ENCODE measurements at places on chromosomes 5 and 9. TPM values are rescaled to one million over a fixed set of nuclear protein-coding genes. Genes with fewer than 3 reads are reported as not detected.

Gene FRMPD1
- polyA plus RNA-seq: 0.68 TPM

Gene PCDHB13
- polyA plus RNA-seq: 0.26 TPM

Gene BHMT2
- polyA plus RNA-seq: 1.9 TPM

Gene NEUROG1
- polyA plus RNA-seq: not detected

Gene FBXL7
- 1.9 TPM for polyA plus RNA-seq

Gene CMYA5
- polyA plus RNA-seq: 1,216 TPM

Gene KCNIP1
- polyA plus RNA-seq: not detected

Gene FOXB2
- not detected for polyA plus RNA-seq

Gene COL15A1
- 2.9 TPM for polyA plus RNA-seq

Gene NR5A1
- polyA plus RNA-seq: 0.04 TPM

Gene CDH10
- polyA plus RNA-seq: not detected

Gene PAPPA
- 0.07 TPM for polyA plus RNA-seq

Gene SIL1
- polyA plus RNA-seq: 47.8 TPM

Gene VCAN
- 2.8 TPM for polyA plus RNA-seq

Gene PCDHGB5
- 0.61 TPM for polyA plus RNA-seq

Gene SLC36A2
- polyA plus RNA-seq: 8.6 TPM

Gene IFNA21
- polyA plus RNA-seq: not detected

Gene PCDHGA2
- polyA plus RNA-seq: 1.1 TPM

Gene DRD1
- not detected for polyA plus RNA-seq

Gene RUSC2
- polyA plus RNA-seq: 45.7 TPM

Gene NR6A1
- 0.70 TPM for polyA plus RNA-seq

Gene SLC6A3
- not detected for polyA plus RNA-seq

Gene NMUR2
- not detected for polyA plus RNA-seq

Gene OR13D1
- polyA plus RNA-seq: not detected

Gene NFX1
- polyA plus RNA-seq: 33.4 TPM

Gene FAM200C
- 1.3 TPM for polyA plus RNA-seq

Gene TLE1
- polyA plus RNA-seq: 16.0 TPM

Gene GPR21
- 0.12 TPM for polyA plus RNA-seq

Gene TMEM250
- 41.3 TPM for polyA plus RNA-seq
